Omental fat pad (tissue), 4 donors: ENCODE measurements at places on chromosomes 4 and X. TPM values are rescaled to one million over a fixed set of nuclear protein-coding genes. Genes with fewer than 3 reads are reported as not detected.

DNA sequence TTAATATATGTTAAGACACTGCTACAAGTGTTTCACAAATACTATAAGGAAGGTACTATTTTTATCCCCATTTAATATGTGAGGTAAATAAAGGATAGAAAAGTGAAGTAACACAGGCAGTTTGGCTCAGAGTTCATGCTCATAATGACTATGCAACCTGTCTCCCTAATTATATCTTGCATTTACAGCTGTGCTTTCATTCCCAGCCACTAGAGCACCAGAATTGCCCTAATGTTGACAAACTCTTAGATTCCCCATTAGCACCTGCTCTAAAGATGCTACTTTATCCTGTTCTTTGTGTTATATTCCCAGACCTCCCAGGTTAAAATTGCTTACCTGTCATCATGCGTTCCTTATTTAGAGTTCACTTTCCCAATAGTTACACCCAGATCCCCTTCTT lies 833.6 kb downstream of the CCSER1 start:
- no peak for DNase-seq

- DNase-seq = no peak
Observed at GRCh38 chrX:23187819-23188218, 146.8 kb upstream of the PTCHD1 start.

GLUD2 gene
- 8.3 TPM for total RNA-seq

LPAR4 gene
- total RNA-seq = 1.6 TPM
